ENCODE measurements at places on chromosomes 1 and 21.
A peak's percentile ranks its signal among the peaks of the same experiment; 100 is the strongest.

DNA sequence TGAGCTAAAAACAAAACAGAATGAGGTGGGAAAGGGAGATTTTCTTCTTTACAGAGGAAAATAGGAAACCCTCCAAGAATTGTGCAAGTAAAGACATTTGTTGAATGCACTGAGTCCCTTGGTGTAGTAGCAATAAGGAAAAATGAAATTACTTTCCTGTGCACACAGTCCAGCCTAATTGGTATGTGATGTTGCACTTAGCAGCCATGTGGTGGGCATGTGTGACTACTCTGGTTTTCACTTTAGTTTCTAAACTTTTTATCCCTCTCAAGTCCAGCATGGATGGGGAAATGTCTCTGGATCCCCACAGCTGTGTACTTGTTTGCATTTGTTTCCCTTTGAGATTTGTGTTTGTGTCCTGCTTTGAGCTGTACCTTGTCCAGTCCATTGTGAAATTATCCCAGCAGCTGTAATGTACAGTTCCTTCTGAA lies 7.1 kb upstream of the AGO3 start:
- DNase-seq = no peak

DNA sequence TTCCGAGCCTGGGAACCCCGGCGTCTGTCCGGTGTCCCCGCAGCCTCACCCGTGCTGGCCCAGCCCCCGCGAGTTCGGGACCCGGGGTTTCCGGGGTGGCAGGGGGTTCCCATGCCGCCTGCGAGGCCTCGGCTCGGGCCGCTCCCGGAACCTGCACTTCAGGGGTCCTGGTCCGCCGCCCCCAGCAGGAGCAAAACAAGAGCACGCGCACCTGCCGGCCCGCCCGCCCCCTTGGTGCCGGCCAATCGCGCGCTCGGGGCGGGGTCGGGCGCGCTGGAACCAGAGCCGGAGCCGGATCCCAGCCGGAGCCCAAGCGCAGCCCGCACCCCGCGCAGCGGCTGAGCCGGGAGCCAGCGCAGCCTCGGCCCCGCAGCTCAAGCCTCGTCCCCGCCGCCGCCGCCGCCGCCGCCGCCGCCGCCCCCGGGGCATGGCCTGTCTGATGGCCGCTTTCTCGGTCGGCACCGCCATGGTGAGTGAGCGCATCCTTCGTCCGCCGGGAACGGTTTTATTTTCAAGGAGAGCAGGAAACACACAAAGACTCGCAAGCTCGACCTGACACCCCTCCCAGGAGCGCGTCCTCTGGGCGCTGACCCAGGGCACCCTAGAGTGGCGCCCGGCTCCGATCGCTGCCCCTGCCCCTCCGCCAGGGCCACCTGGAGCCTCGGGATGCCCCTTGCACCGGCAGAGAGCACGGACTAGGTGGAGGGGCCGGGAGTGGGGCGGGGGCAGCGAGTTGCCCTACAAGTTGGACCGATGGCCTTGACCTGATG lies at the start of gene ABCG1:
Gene ABCG1 (plus strand): TSS at position 305 of the 770 bp plus-strand sequence. CDS start 123 bp downstream, at position 428.
- DNase-seq = no peak

GRCh38 chr1:175887981-175888428 lies 144.6 kb upstream of the TNR start:
- peak; percentile 62 for DNase-seq

DNA sequence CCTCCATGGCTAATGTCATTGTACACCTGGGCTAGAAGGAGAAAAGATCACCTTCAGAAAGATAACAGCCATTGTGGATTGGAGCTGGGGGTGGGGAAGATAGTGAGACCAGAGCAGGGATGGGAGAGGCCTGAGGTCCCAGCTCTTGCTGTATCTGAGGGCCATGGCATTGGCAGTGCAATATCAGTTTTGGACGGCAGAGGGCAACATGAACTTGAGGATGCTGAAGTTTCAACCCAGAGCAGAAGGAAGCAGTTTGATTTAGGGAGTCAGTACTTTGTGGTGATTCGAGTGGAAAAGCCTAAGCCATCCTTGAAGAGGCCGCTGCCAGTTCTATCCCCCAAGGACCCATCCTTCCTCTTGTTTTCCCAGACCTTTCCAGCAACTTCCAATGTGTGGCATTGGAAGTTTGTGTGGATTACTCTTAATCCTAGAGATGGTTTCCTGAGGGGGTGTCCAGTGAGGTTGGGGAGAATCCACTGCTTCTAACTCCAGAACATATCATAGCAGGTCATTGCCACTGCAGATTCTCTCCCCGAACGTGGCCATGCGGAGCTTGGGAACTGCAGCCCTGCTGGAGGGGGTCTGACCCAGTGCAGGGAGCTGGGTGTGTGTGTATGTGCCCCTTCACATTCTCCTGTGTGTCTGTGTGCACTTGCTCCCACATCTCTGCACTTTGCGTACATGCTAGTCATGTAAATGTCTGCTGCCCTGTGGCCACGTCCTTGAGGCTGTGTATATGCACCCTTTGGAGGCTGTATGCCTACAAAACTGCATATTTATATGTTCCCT lies 24.1 kb downstream of the SLC26A9 start:
- DNase-seq = peak; percentile 84

- no peak for DNase-seq
These were observed 22.1 kb downstream of the AHDC1 start for GRCh38 chr1:27581823-27582243.

DNA sequence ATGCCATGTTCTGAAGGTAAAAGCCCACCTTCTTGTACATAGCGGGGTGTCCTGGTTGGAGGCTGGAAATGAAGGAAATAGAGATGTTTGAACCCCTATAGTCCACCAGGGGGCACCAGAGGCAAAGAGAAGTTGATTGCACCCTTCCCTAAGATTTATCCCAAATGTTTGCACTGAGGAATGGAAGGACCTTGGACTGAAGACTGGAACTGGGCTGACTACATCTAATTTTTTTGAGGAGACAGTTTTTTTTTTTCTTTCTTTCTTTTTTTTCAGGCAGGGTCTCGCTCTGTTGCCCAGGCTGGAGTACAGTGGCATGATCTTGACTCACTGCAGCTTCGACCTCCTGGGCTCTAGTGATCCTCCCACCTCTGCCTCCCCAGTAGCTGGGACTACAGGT lies 55.3 kb upstream of the EIF4G3 start:
- peak; percentile 65 for DNase-seq

- DNase-seq = peak; percentile 58
These were observed 286.8 kb downstream of the LMO4 start for GRCh38 chr1:87615491-87615890.

GRCh38 chr1:27626031-27626935 lies 8.7 kb downstream of the FGR start:
- DNase-seq = no peak

- no peak for DNase-seq
These were observed 30.0 kb downstream of the HIVEP3 start for GRCh38 chr1:41888756-41889155.

DNA sequence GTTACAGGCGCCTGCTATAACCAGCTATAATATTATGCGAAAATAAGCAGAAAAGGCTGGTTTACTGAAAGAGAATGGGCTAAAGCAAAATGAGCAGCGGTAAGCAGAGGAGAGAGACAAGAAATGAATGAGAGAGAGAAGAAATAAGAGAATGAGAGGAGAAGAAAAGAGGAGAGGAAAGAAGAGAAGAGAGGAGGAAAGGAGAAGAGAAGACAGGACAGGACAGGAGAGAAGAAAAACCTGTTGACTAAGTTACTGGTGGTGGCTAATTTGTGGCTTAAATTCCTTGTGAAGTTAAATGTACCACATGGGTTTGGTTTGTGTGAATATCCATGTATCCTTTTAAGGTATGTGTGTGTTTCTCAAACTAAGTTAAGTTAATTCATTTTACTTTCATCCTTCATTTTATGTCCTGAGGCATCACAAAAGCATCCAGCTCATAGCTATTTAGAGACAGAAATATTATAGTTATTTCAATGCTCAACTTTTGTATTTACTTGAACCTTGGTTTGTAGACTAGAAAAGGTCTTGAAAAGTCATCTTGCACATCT lies 3.1 kb upstream of the DDR2 start:
- DNase-seq = no peak

DNA sequence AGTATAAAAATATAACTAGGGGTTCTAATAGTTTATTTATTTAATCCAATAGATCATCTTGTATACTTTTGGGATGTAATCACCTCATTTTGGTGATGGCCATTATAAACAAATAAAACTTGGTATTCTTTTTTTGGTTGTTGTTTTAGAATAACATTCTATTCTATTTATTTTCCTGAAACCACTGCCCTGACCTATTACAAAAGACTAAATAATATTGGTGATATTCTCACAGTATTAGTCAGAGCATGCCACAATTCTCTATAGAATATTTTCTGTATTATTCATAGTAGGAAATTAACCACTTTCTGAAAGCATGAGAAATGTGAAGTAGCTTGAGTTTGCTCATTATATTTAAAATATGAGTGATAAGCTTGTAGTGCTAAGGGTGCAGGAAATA lies 54.1 kb upstream of the LRRC7 start:
- DNase-seq = no peak

All from umbilical cord (tissue), 2 donors.